Smooth muscle cell of trachea (primary cell): ENCODE measurements at places on chromosomes 4 and X. TPM values are rescaled to one million over a fixed set of nuclear protein-coding genes. Genes with fewer than 3 reads are reported as not detected.

RPS3A gene
- total RNA-seq, result 1,894 and 2,829 TPM in 2 replicates

SPANXN3 gene
- total RNA-seq, result not detected in 2 replicates

S100P gene
- not detected in 2 replicates for total RNA-seq

LNX1 gene
- total RNA-seq, result 0.99 and 2.0 TPM in 2 replicates

PIGA gene
- 3.1 and 7.1 TPM in 2 replicates for total RNA-seq
